ENCODE measurements at places on chromosomes 2 and 18.
A peak's percentile ranks its signal among the peaks of the same experiment; 100 is the strongest.

DNA sequence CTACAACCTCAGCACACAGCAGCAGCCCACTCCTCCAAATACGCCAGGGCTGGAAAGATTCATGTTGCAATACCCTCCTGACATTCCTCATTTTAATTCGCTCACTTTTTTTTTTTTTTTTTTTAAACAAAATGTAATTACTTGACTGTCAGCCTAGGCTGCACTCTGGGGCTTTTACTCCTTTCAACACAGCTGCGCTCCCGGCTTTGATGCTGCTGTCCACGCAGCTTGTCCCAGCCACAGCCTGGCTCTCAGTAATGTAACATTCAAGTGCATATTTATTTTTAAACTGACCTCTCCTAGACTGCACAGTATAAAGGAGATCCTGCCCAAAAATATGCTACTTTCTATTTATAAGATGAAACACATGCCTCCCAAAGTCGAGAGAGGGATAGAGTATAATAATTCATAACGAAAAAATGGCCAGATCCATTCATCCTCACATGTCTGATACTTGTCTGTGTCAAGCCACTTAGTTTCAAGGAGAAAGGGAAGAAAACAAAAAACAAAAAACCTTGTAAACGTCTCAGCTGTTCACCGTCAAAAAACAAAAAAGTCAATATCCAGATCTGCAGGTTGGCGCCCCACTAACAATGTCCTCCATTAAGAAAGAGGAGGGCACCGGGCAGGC is 949 bp downstream of the CDC42EP3 start:
- DNase-seq: no peak

GRCh38 chr2:7191932-7192331 is 274.7 kb downstream of the RNF144A start:
- DNase-seq: no peak

DNA sequence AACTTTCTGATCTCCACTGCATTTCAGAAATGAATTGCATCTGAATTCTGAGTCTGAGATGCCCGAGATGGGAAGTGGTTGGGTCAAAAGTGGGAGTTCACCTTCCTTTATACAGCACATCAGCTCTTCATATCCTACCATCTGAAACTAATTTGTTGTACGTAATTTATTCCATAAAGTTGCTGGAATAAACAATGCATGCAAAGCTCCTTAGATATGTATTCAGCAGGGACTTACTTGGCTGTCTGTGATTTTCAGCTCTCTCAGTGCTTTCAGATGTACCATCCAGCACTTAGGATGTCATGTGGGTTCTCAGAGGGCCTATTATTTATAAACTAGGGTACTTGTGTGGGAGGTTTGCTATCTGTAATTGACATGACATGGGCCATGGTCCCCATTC is 46.9 kb upstream of the EFEMP1 start:
- DNase-seq: no peak

DNA sequence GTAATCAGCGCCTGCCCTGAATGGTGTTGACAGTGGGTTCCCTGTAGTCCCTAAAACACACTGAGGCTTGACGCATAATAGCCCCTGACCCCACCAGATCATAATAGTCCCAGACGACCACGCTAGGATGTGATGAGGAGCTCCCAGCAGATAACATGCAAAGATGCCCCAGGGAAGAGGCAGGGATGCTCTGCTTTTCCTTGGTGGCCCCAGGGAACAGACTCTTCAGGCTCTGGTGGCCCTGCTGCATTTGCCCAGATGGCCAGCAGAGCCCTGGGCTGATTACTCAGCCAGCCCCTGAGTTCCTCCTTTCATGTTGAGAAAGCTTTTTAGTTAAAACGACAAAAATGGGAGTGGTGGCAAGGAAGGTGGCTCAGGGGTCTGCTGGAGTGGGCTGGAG is 5.9 kb upstream of the NCKAP5 start:
- DNase-seq: no peak

DNA sequence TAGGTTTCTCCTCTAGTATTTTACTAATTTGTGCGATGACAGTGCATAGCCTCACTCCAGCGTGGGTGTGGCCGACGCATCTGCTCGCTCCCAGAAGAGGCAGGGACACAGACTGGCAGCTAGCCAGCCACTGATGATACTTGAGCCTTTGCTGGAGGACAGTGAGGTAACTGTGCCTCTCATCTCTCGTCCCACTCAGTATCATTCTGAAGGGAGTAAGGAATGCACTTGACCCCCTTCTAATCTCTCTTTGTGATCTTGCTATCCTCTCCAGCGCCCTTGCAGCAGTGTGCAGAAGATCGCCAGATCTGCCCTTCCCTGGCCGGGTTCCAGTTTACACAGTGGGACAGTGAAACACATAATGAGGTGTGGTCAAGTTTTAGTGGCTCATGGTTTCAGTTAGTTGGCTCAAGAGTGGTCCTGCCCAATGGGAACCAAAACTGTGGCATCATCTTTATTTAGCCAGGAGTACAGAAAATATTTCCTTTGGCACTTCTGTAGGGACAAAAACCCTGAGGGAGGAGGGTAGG is 17.5 kb downstream of the NCAPH start:
- peak; percentile 37 for DNase-seq

DNA sequence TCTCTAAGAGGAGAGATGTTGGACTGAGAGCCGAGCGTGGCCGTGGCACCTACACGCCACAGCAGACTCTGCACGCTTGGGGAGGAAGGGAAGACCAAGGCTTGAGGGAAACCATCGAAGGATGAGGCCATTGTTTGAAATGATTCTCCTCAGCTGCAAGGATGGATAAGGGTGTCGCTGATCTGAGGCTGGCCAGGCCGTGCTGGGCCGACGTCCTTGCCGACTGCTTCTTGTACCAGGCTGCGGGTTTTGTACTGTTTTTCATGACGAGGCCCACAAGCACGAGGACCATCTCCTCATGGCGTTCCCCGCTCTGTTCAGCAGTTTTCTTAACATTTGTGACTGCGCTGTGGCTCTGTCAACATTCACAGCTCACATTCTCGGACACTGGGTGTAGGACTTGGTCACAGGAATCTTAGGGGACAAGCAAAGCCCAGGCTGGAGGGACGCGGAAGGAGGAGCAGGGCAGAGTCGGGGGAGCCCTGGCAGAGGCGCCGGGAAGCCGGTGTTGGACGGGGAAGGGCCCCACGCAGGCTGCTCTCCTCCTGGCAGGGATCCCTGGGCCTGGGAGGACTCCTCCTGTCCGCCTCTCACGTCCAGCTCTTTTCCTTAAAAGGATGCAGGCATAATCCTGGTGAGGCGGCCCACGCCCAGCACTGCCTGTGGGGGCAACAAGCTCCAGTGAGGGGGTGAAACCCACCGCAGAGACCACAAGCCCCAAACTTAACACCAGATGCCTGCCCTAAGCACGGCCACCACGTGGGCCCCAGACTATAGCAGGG is 259.0 kb upstream of the SALL3 start:
- DNase-seq: no peak

DNA sequence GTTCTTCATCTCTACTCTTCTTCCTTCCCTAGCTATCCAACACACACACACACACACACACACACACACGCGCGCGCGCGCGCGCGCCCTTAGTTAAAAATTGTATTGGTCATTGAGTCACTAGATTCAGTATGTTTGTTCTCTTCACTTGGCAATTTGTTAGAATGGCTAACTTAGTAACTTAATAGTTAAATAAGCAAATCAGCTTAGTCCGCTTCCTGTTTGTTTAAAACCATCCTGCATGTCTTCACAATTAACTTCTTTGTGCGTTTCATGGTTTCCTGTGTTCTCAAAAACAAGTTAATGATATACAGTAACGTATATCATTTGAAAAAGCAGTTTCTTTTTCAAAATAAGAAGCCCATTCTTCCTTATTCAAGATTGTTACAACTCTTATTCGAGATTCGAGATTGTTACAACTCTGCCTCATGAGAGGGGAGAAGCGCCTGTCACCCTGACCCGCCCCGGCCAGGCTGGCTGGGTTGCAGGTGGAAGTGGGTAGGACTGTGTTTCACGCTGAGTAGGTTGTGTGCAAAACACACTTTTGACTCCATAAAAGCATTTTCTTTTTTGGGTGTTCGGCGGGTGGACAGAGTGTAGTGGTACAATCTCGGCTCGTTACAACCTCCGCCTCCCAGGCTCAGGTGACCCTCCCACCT is 9.5 kb upstream of the CNNM3 start:
- DNase-seq: no peak

DNA sequence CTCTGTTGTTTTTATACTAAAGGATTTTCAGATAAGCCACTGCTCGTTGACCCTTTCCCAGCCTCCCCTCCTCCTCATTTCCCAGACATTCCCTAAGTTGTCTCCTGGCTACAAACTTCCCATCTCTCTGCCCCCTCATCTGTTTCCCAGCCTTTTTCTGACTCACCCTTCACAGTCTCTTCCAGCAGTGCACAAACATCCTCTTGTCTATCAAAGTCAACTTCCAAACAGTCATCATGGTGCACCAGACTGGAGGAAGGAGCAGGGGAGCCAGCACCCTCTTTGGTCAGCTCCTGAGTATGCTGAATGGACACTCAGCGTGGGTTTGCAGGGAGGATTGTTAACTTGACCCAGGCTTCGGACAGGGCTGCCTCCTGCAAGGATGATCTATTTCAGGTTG is 26.6 kb upstream of the SPRED2 start:
- no peak for DNase-seq

DNA sequence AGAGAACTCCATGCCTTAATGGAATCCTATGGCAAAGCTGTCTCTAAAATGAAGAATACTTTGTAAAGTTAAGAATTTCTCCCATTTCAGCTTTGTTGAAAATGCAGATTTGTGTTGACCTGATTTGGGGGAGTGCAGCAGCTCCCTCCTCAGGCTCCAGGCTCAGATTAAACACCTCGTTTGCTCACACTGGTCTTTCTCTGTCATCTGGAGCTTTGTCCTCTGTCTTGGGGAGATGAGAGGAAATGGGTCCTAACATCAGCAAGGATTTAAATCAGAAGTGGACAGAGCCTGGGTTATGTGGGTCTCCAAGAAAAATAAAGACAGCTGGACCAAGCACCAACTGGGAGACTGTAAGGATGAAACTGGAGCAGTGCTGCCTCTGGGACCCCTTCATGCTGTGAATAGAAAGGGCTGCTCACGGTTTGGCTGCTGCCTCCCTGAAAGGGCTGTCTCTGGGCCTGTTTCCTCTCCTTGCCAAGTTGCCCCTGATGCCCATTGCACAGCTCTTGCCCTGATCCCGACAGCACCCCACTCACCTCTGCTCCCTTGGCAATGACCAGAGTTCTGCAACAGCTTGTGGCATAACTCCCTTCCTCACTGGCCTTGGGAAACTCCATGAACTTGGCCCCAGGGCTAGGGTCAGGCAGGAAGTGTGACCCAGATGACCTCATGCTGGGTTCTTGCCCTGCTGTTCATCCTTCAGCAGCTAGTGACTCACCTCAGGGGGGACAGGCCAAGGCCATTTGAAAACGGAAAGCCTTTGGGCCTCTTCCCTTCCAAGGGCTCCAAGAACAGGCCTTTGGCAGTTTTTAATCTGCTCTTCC is 197.2 kb downstream of the CYP26B1 start:
- peak; percentile 42 for DNase-seq

GRCh38 chr2:22450831-22451230 is 934.1 kb upstream of the KLHL29 start:
- no peak for DNase-seq

GRCh38 chr2:203071148-203071547 is 56.5 kb downstream of the NBEAL1 start:
- no peak for DNase-seq

GRCh38 chr2:29782549-29783458 is 138.6 kb downstream of the ALK start:
- DNase-seq: no peak

DNA sequence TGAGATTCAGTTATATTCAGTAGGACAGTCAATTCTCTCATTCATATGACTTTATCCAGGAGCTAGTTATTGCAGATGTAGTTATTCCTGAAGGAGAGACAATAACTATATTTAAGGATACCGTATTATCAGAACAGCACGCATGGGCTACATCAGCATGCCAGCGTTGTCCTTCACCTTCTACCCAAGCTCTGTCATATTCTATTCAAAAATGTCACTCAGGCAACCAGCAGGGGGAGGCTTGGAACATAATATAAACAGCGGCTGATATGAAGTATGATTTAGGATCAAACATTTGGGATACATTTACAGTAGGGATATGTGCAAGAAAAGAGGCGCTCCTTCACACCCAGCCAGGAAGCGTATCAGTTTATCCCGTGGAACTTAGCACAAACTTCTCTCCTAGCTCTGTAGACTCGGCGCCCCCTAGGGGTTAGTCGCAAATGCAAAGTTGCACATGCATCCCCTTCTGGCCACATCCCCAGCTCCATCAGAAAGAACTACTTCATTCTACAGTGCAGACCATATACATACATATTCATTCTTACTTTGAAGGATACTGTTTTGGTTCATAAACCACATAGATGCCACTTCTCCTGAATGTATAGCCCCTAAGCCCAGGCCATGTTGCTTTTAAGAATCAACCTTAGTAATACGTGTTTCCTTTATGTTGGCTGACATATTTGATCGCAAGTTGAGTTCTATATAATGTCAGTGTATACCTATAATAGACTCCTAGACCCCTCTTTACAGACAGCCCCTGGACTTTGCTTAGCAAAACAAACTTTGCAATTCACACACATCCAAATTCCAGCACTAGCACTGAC is 759.4 kb downstream of the ADCYAP1 start:
- peak; percentile 32 for DNase-seq

DNA sequence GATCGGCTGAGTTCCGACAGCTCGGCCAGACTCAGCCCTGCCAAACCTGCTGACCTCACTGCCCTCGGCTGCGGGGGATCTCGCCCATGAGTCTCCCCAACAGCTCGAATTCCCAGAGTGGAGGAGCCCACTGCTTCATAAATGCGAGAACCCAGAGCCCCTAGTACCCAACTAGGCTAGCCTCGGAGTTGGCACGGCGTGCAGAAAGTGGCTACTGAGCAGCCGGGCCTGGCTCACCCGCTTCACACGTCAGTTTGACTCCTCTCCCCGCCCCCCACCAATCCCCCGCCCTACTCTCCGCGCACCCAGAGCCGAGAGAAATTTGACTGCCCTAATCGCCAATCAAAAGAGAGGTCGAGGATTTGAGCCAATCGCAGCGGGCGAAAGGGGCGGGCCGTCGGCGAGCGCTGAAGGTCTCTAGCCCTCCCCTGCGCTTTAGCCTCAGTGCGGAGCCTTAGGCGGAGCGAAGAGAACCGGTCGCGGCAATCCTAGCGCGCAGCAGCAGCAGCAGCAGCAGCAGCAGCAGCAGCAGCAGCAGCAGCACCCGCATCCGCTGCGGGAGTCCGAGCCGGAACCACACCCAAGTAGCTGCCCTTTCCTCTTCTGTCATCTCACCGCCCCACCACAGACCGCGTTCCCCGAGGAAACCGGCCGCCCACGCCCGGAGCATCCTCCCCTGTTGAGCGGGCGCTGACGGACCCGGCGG is at the start of gene GLS:
Gene GLS, plus strand, starts transcription at position 444 of the 706 bp plus-strand sequence. CDS start 264 bp downstream, outside the sequence.
- peak; percentile 97 for DNase-seq

DNA sequence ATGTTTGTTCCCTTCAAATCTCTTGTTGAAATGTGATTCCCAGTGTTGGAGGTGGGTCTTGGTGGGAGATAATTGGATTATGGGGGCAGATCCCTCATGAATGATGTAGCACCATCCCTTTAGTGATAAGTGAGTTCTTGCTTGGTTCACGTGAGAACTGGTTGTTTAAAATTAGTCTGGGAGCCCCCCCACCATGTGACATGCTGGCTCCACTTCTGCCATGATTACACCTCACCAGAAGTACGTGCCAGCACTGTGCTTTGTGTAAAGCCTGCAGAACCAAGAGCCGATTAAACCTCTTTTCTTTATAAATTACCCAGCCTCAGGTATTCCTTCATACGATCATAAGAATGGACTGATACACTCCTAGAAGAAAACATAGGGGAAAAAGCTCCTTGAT is 10.1 kb downstream of the ABI2 start:
- DNase-seq: no peak

- DNase-seq: no peak
Measured at GRCh38 chr2:227464851-227465250, 7.1 kb upstream of the AGFG1 start.

Measured in ovary (tissue), 10 donors.